ENCODE measurements at places on chromosomes 3 and 15. TPM values are rescaled to one million over a fixed set of nuclear protein-coding genes. Genes with fewer than 3 reads are reported as not detected.

The ZNF80 gene
- total RNA-seq = 0.10 TPM

The FYTTD1 gene
- total RNA-seq = 35.7 TPM

The COPG1 gene
- 110 TPM for total RNA-seq

The UROC1 gene
- total RNA-seq = not detected

GRCh38 chr15:101549647-101550046 lies 60.1 kb upstream of the PCSK6 start:
- DNase-seq = no peak
- peaks cover 4% of the 10 kb centered on the region for H3K27me3 ChIP-seq
- H3K27ac ChIP-seq = no peak overlapping the region
- H3K36me3 ChIP-seq = no peaks in the 10 kb centered on the region
- H3K4me3 ChIP-seq = no peak overlapping the region

GRCh38 chr3:38043486-38043885 lies 4.5 kb downstream of the DLEC1 start:
- peaks cover 6% of the 10 kb centered on the region for H3K36me3 ChIP-seq
- no peak overlapping the region for H3K27ac ChIP-seq
- H3K4me3 ChIP-seq = no peak overlapping the region

GRCh38 chr15:92780843-92781242 lies 119.3 kb upstream of the CHD2 start:
- H3K4me1 ChIP-seq = no peaks in the 10 kb centered on the region
- H3K27ac ChIP-seq = no peak overlapping the region
- H3K36me3 ChIP-seq = peaks cover 5% of the 10 kb centered on the region
- H3K27me3 ChIP-seq = no peaks in the 10 kb centered on the region
- DNase-seq = no peak

- no peak for DNase-seq
- H3K36me3 ChIP-seq = no peaks in the 10 kb centered on the region
- no peak overlapping the region for H3K4me3 ChIP-seq
- no peaks in the 10 kb centered on the region for H3K4me1 ChIP-seq
- no peak overlapping the region for H3K27ac ChIP-seq
Observed at GRCh38 chr3:95084738-95085137, 1021.9 kb downstream of the NSUN3 start.

GRCh38 chr3:138418601-138419206 lies 15.7 kb upstream of the ESYT3 start:
- no peak overlapping the region for H3K4me3 ChIP-seq
- no peak for DNase-seq
- peaks cover 5% of the 10 kb centered on the region for H3K27me3 ChIP-seq
- H3K4me1 ChIP-seq = no peaks in the 10 kb centered on the region

DNA sequence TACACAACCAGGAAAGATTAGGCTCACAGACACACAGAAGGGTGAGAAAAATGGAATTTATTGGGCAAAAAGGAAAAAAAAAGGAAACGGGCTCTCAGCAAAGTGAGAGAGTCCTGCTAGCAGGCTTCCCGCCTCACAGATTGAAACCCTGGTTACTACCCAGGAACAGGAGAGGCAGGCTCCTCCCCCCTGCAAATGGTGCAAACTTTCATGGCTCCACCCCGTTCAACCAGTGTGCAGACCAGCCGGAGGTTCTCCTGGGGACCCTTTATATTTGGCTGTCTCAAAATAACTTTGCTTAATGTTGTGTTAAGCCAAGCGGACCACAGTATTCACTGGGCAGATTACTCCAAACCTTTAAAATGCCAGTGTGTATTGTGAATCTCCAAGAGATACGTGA lies 40.3 kb downstream of the IL1RAP start:
- H3K27ac ChIP-seq = no peak overlapping the region
- no peaks in the 10 kb centered on the region for H3K27me3 ChIP-seq

GRCh38 chr3:195162033-195162669 lies 108.8 kb downstream of the XXYLT1 start:
- peaks cover 31% of the 10 kb centered on the region for H3K4me1 ChIP-seq
- H3K27me3 ChIP-seq = no peaks in the 10 kb centered on the region
- no peaks in the 10 kb centered on the region for H3K36me3 ChIP-seq
- H3K4me3 ChIP-seq = no peak overlapping the region

DNA sequence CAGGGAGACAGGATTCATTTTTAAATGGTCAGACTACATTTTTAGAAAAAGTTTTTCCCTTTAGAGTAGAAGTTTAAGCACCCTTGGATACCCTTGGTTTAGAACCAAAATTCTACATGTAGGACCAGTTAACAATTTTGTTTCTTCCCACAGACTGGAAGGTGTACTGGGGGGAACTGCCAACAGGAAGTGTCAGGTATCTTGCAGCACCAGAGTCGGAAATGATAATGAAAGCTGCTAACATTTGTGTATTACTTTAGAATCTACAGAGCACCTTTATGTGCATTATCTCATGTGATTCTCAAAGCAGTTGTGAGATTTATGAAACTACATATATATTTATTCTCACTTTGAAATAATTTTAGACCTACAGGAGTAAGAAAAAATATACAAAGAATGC lies 21.5 kb downstream of the SPRED1 start:
- H3K4me1 ChIP-seq = no peaks in the 10 kb centered on the region
- H3K36me3 ChIP-seq = no peaks in the 10 kb centered on the region
- no peak for DNase-seq
- no peak overlapping the region for H3K27ac ChIP-seq

DNA sequence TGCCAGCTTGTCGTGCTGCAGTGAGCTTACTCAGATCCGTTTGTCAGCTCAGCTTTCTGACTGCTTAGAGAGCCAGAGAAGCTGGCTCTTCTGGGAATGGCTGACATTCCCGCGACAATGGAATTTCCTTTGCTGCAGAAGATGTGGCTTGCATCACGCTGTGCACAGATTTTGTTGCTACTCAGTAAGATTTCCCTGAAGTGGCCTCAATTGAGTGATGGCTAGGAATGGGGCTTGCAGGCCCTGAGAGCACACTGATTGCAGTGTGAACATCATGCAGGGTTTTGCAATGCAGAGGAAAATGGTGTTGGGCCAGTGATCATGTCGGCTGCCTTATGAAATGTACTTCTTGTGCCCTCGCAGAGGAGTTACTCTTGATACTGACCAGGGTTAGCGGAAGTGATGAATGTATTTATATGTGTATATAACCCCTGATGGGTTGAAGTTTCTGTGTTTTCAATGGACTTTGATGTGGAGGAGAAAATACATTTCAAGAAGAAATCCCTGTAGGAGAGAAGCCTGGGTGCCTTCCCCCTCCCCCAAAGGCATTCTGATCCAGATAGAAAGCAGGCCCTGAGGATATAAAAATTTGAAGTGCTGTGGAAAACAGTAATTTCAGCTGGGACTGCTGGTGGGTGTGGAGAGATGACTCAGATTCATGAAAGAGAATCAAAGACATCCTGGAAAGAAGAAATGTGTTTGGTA lies 102.5 kb upstream of the PDZRN3 start:
- H3K4me3 ChIP-seq = no peak overlapping the region
- no peaks in the 10 kb centered on the region for H3K4me1 ChIP-seq
- no peaks in the 10 kb centered on the region for H3K36me3 ChIP-seq
- H3K27ac ChIP-seq = no peak overlapping the region
- no peaks in the 10 kb centered on the region for H3K27me3 ChIP-seq

DNA sequence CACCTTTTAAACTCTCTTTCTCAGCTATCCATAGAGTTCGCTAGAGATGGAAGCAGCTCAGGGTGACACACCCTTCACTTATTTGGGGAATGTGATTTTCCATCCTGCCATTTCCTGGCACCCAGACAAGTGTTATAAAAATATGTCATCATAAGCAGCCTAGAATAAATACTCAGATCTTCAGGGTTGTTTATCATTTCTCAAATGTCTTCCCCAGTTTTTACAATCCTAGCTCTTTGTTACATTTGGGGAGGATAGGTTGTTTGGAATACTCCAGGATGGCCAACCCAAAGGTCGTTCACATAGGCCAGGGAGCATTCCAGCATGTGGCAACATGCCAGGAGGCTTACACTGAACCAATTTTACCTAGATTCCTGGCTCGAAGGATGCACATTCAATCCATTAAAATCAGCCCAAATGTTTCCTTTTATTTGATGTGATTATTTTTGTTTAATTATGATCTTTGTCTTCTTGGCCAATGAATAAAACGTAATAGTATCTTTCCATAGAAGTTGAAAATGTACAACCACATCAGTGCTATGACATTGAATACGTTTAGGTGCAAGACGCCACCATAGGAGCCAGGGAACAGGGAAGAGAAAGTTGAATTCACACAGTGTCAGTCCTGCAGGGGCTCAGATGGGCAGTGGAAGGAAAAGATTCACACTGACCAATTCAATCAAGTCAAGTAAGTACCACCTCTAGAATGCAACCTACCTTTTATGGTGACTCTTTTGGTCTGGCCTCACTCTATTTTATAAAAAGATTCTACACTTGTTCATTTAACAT lies 537.7 kb upstream of the MDFIC2 start:
- DNase-seq = no peak
- H3K27ac ChIP-seq = no peak overlapping the region
- peaks cover 1% of the 10 kb centered on the region for H3K36me3 ChIP-seq
- H3K27me3 ChIP-seq = peaks cover 16% of the 10 kb centered on the region
- no peak overlapping the region for H3K4me3 ChIP-seq
- H3K4me1 ChIP-seq = peaks cover 3% of the 10 kb centered on the region
